HS-27A (cell line): ENCODE measurements at places on chromosomes 1 and 21.

GRCh38 chr1:906600-907420 is 16.9 kb upstream of the SAMD11 start:
- DNase-seq = no peak

- no peak for DNase-seq
These were observed 31.7 kb upstream of the BCAR3 start for GRCh38 chr1:93713341-93713740.

GRCh38 chr1:202237052-202237451 is 43.5 kb downstream of the LGR6 start:
- DNase-seq = no peak

DNA sequence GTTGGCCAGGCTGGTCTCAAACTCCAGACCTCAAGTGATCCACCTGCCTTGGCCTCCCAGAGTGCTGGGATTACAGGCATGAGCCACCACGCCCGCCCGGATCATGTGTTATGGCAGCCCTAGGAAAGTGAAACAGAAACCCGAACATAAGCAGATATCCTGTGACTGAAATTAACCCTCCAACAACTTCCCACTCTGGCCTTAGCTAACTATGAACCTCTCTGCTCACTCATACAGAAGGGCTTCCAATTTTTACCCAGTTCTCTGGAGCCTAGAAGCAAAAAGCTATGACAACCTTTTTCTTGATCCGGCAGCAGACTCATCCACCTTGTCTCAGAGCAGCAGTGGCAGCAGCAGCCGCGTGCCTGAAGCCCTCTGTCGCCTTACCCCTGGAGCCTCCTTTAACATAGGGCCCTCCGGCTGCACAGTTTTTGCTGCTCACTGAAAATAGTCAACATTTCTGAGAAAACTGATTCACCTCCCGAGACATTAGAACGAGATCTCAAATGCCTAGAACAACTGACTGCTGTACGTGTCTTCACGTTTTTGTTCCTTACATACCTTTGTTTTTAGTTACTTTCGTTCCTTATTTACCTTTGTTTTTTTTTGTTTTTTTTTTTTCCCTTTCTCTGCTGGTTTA is 9.3 kb downstream of the CBR1 start:
- DNase-seq = no peak

- no peak for DNase-seq
These were observed 29.6 kb upstream of the SLAMF9 start for GRCh38 chr1:159983681-159984080.

GRCh38 chr1:113940365-113941244 is 11.5 kb downstream of the HIPK1 start:
- no peak for DNase-seq

DNA sequence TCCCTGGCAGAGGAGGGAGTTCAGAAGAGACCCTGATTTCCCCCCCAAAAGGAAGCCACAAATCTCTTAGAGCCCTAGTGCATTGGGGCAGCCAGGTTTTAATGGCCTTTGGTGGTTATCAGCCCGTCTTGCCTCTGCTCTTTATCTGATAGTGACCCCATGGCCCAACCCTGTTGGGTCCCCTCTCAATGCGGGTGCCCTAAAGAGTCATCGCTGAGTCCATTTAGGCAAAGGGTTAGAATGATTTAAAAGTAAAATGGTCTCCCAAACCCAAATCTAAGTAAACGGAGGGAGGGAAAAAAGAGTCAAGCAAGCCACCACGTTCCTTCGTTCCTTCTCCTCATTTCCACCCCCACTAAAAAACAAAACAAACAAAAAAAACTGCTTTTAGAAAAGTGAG is 164.0 kb downstream of the RUNX1 start:
- DNase-seq = peak; percentile 22

DNA sequence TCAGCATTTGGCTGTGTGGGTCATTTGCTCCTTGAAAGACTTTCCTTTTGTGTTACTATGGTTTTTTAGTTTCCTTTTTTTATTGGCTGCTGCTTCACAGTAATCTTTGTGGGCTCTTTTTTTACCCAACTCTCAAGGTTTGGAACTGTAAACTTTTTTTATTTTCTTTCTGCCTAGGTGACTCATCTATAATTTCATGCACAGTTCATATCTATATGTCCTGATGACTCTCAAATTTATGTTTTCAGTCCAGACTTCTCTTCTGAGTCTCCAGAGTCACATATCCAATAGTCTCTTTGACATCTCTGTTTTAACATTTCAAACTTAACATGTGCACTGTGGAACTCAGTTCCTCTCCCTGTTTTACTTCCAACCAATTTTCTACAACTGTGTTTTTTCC is 83.4 kb downstream of the ATF6 start:
- no peak for DNase-seq

GRCh38 chr1:104238991-104239390 is 489.3 kb downstream of the AMY1C start:
- no peak for DNase-seq

DNA sequence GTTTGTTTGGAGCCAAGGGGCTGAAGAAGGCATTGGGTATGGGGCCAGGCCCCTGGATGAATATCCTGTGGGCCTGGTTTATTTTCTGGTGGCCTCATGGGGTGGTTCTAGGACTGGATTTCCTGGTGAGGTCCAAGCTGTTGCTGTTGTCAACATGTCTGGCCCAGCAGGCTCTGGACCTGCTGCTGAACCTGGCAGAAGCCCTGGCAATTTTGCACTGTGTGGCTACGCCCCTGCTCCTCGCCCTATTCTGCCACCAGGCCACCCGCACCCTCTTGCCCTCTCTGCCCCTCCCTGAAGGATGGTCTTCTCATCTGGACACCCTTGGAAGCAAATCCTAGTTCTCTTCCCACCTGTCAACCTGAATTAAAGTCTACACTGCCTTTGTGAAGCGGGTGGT is 1.4 kb downstream of the ACKR1 start:
- no peak for DNase-seq

- no peak for DNase-seq
These were observed 39.6 kb downstream of the MORN1 start for GRCh38 chr1:2351723-2352122.

DNA sequence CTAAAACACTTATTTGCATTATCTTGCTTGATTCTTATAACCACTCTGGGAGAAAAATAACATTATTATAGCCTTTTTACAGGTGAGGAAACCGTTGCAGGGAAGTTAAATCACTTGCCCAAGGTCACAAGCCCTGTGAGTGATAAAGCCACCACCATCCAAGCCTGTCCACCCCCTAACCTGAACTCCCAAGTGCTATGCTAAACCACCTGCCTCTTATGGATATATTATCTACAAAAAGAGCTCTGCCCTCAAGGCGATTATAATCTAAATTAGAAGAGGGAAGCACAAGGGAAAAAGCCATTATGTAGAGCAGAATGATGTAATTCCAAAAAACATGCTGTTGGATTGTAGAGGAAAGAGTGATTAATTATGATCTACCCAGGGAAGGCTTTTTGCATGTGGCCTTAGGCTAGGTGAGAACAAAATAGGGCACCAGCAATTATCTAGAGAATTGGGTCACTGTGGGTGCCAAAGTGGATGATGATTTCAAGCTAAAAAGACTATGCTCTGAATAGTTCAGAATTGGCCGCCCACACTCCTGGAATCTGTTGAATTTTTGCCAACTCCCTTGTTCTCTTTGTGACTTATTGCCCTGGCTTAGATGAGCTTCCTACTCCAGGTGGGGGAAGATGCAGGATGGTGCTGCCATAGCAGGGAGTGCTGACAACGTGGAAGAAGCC is 205.3 kb downstream of the FGGY start:
- no peak for DNase-seq

DNA sequence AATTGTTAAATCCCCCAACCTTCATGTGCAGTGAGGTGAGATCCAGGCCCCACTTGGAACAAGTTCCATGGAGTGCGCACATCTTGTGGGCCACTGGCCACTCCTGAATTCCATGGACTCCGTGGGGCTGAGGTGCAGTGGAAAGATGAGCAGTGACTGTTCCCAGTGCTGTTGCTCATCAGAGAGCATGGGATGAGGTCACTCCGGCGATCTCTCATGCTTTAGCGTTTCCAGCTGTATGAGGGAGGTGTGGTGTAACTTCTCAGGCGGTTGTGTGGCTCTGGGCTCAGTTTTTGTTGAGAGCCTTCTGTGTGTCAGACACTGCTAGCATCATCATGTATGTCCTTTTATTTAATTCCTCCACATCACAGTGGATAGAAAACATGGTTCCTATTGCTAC is 96.2 kb downstream of the GALNT2 start:
- no peak for DNase-seq

- DNase-seq = no peak
These were observed 61.7 kb upstream of the MRPS6 start for GRCh38 chr21:34011660-34012059.

DNA sequence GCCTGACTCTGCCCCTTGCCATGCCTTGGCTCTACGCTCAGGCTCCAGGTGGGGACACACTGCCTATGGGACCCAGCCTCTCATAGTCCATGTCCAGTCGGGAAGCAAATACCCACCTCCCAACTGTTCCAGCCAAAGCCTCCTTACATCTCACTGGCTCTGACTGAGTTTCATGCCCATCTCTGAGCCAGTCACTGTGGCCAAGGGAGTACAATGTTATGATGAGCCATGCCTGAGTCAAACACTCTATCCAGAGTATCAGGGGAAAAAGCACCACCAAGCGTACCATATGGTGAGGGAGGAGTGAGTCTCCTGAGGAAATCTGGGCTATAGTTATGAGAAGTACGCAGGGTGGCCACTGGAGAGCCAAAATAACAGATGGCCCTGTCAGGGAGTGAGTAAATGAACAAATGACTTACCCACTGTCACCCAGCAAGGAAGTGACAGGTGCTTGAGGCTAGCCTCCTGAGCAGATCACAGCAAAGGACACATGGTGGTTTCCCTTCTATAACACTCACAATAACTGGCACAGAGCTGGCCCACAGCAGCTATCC is 236.6 kb upstream of the GJB5 start:
- DNase-seq = no peak
